Stimulated activated CD8-positive, alpha-beta memory T cell treated with anti-CD3 and anti-CD28 coated beads, Interleukin-4, amount 100 ng/mL, for 48 hours (primary cell): ENCODE measurements at places on chromosomes 2 and 18.
A peak's percentile ranks its signal among the peaks of the same experiment; 100 is the strongest.

- no peak for DNase-seq
Observed at GRCh38 chr2:226797289-226797988, 2.2 kb downstream of the IRS1 start.

GRCh38 chr2:229779650-229780049, 65.3 kb upstream of the DNER start:
- DNase-seq: no peak

DNA sequence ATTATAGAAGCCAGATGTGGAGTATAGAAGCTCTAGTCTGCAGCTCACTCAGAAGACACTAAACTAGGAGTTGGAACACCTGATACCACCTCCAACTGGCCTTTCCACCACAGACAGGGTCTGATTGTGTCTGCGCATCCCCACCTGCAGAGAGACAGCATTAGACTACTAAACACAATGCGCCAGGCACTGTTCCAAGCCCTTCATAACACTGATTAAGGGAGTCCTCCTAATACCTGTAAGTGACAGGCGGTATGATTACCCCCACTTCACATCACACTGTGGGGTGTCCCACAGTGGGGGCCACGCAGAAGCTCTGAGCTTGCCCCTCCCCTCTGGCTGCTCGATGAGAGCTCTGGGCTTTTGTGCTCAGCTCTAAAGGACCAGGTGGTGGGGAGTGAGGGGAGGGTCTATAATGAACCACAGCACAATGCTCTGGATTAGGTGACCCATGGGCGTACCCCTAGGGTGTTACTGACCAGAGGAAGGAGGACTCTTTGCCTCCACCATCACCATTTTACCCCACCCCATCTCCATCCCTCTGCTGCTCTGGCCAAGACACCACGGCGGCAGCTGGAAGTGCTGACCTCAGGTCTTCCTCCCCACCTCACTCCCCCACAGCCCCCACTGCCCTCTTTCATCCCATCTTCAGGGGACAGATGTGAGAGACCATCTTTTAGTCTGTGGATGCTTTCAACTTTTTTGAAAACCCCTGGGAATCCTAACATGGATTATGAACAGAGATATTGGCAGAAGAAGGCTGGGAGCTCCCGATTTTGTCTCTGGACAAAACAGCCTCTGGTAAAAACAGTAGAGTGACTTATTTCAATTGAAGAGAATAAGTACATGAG, 145.1 kb downstream of the GFPT1 start:
- DNase-seq: no peak

- DNase-seq: no peak
Observed at GRCh38 chr18:44180683-44181082, 500.0 kb upstream of the SETBP1 start.

DNA sequence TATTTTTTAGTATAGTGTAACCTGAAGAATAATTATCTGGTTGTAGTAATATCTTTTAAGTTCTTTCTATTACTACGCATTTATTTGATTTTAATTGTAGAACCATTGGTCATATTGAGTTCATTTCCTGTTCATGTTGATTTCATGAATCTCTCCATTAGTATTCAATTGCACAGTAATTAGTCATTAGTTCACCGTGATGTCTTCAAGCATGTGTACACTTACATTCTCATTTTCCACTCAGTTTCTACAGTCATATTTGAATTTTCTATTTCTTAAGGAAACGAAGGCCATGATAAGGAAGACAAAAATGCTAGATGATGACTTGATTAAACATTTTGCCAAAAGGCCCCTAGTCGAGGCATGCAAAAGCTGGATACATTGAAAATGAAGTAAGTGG, 333.7 kb upstream of the FANCL start:
- no peak for DNase-seq

- DNase-seq: no peak
Observed at GRCh38 chr2:3505771-3506170, 13.6 kb downstream of the ADI1 start.

DNA sequence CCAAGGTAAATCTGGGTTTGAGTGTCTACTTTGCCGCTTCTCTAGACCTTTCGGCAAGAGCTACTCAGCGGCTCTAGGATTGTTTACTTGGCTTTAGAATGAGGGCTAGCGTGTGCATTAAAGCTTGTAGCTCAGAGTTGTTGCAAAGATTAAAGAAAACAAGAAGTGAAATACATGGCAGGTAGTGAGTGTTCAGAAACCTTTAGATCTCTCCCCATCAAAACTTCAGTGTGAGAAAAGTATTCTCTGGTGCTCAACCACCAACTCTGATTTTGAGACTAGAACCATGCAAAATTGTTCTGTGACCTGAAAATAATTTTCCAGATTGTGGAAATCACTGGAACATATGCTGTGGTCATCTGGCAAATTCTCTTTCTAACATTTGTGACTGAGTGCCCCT, 512.0 kb downstream of the CMPK2 start:
- no peak for DNase-seq

GRCh38 chr2:10083046-10083445, 2.8 kb upstream of the CYS1 start:
- no peak for DNase-seq

- no peak for DNase-seq
Observed at GRCh38 chr2:23698721-23699579, 228.0 kb downstream of the ATAD2B start.

- no peak for DNase-seq
Observed at GRCh38 chr2:168185583-168186274, 61.7 kb downstream of the STK39 start.

DNA sequence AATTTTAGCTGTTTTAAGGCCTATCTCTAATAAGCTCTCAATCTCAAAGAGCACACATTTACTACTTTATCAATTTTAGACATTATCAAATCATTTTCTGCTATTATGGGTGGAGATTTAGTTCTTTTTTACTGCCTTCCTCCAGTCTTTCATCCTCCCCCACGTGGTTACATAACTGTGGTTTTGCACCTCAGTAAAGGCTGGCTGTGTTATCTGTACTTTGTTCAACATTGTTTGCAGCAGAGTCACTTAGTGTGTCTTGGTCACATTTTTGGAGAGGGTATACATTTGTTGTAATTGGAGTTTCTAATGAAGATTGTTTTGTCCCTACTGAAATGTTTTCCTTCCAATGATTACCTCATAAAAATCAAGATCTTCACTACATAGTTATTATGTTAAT, 549.6 kb upstream of the CELF4 start:
- no peak for DNase-seq

- no peak for DNase-seq
Observed at GRCh38 chr2:100630473-100630977, 67.7 kb downstream of the PDCL3 start.

GRCh38 chr2:238573065-238573778, 146.5 kb downstream of the ASB1 start:
- peak; percentile 48 for DNase-seq

DNA sequence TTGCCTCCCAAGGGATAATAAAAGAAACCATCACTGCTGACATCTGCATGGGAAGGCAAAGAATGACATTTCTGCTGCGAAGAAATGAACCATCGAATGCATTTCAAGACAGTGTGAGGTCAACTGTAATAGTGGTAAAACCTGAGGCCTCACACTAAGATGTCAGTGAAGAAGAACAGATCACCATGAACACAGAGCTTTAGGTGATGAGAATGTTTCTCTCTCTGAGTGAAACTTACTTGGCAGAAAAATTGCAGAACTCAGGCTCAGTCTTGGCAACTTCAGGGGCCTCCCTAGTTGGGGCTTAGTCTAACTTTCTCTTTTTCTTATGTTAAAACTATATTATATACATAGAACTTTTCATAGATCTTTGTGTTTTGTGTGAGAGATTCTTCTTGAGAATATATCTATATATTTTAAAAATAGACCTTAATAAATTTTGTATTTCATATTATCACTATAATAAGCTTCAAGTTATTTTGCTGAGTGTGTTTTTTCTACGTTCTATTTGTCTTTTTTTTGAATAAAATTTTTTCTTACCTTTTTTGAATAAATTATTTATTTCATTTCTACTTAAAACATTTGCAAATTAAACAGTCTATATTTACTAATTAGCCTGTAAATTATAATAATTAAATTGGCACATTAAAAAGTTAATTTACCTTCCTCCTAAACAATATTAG, 427.5 kb upstream of the TRIB2 start:
- no peak for DNase-seq

- DNase-seq: no peak
Observed at GRCh38 chr2:150599889-150600288, 112.4 kb upstream of the RND3 start.

GRCh38 chr2:28413152-28413898, 20.7 kb downstream of the FOSL2 start:
- no peak for DNase-seq

DNA sequence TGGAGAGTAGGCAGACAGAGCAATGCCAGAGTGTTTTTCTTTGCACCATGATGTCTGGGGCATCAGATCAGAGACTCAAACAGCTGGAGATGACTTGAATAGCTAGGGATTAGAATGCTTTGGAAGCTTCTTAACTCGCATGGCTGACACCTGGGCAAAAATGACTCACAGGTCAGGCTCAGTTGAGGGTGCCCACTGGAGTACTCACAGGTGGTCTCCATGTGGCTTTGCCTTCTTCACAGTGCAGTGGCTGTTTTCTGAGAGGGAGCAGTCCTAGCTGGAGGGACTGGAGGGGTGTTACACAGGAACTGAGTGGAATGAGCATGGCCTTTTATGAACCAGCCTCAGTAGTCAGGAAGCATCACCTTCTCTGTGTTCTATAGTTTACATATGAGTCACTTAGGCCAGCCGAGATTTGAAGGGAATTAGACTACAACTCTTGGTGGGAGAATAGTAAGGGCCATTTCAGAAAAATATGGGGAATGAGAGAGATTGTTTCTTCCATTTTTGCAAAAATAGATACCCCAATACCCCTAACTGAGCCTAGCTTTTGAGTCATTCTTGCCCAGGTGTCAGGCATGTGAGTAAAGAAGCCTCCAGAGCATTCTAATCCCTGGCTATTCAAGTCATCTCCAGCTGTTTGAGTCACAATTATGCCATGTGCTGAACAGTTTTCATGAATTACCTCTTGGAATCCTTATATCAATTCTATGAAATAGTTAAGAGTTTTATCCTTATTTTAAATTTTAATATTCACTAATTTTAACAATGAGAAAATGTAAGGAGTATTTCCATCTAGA, 7.1 kb upstream of the PPP1R1C start:
- no peak for DNase-seq

DNA sequence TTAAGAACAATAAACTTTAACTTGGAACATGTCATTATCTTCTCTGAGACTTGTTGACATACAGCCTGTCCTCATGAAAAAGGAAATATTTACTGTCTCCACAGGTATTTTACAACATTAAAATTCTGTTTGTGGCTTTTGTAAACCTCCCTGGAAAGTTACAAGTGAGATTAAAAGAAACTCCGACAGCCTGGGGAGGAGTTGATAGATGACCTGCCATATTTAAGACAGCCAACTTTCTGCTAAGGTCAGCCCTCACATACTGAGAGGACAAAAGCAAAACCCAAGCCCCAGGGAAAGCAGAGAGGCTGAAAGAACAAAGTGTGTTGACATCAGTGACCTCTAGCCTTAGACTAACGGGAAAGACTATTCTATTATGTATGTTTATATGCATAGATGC, 350.2 kb downstream of the RIT2 start:
- DNase-seq: no peak

GRCh38 chr2:8653485-8653884, 28.4 kb upstream of the ID2 start:
- no peak for DNase-seq

- DNase-seq: no peak
Observed at GRCh38 chr2:232615339-232615738, 18.1 kb upstream of the EFHD1 start.

GRCh38 chr2:59029058-59029457, 787.9 kb upstream of the FANCL start:
- DNase-seq: no peak

DNA sequence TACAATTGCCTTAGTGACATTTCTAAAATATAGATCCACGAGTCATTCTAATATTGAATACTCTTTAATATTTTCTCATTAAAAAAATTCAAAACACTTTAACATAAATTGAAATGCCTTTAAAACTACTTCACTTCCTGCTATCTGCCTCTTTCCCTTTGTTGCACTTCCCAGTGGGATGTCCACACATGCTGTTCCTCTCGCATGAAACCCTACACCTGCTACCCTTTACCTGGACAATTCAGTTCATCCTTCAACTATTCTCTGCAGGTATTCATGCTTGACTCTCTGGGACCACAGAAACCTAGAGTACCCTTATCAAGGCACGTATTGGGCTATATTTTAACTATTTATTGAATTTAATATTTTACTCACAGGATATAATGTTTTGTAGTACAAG, 373.3 kb upstream of the GALNT5 start:
- no peak for DNase-seq
